Left lung (tissue), 14 donors: ENCODE measurements at places on chromosomes 5 and 9. TPM values are rescaled to one million over a fixed set of nuclear protein-coding genes. Genes with fewer than 3 reads are reported as not detected.

Gene MEIKIN
- total RNA-seq = 0.85 TPM

GRCh38 chr5:52895572-52896413 lies 93.4 kb upstream of the ITGA2 start:
- H3K36me3 ChIP-seq = no peaks in the 10 kb centered on the region
- peaks cover 21% of the 10 kb centered on the region for H3K4me1 ChIP-seq
- no peak for DNase-seq
- H3K27me3 ChIP-seq = no peaks in the 10 kb centered on the region
- H3K4me3 ChIP-seq = no peak overlapping the region
- H3K27ac ChIP-seq = peak overlapping the region; percentile 60

DNA sequence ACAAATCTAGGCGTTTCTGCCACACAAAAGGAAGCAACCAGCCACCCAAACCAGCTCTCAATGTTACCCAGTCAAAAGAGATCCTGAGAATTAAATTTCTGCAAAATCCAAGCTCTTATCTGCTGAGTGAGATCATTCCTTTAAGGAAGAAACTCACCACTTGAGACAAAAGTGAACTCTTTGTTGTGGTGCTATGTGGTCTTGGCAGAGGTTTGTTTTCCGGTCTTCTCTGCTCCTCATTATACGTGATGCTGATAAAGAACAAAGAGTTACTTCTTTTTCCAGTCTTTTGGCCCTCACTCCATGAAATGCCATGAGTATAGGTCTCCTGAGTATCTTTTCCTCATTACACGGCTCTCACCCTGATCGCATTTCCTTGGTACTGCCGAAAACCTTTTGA lies 82.1 kb downstream of the PRKACG start:
- no peak for DNase-seq
- no peak overlapping the region for H3K4me3 ChIP-seq
- H3K4me1 ChIP-seq = no peaks in the 10 kb centered on the region

- H3K4me3 ChIP-seq = peak overlapping the region; percentile 57
- no peaks in the 10 kb centered on the region for H3K36me3 ChIP-seq
- H3K4me1 ChIP-seq = peaks cover 3% of the 10 kb centered on the region
- DNase-seq = peak; percentile 40
- peaks cover 54% of the 10 kb centered on the region for H3K27me3 ChIP-seq
These were observed 2.5 kb downstream of the FST start for GRCh38 chr5:53482717-53483638.

- H3K36me3 ChIP-seq = no peaks in the 10 kb centered on the region
- no peak overlapping the region for H3K27ac ChIP-seq
- peaks cover 4% of the 10 kb centered on the region for H3K4me1 ChIP-seq
- H3K27me3 ChIP-seq = peaks cover 20% of the 10 kb centered on the region
- DNase-seq = peak; percentile 28
These were observed 34.5 kb upstream of the SLC46A2 start for GRCh38 chr9:112925058-112925641.
